ENCODE measurements at places on chromosomes 5 and 9.

- no peak for DNase-seq
Observed at GRCh38 chr5:150642991-150643710, 2.7 kb downstream of the SYNPO start.

- DNase-seq = no peak
Observed at GRCh38 chr9:99895510-99895909, 10.9 kb upstream of the STX17 start.

- no peak for DNase-seq
Observed at GRCh38 chr5:73093943-73094342, 26.4 kb upstream of the TMEM171 start.

DNA sequence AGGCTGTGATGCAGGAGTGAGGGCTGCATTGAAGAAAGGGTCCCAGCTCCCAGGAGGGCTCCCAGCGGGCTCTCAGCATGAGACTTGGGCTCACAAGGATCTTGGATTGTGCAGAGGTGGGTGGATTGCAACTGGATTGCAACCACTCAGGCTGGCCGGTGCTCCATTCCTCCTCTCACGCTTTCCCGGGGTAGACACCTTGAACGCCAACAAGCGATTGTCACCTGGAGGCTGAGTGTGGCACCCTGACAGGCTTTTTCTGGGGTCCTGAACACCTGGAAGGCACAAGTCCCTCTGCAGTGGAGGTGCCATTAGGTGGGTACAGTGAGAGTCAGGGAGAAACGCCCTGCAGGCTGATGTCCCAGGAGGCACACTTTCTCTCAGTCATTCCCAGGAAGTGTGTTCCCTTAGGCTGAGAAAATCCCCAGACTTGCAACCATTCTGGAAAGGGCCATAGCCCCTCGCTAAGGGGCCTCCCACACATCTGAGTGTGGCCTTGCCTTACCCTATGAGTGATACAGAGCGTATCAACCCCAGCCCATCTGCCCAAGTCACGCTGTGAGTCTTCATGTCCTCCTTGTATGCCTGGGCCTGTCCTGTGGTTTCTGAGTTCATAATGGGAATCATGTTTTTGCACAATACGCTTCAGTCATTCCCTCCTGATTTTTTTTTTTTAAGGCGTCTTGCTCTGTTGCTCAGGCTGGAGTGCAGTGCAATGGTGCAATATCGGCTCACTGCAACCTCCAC, 488.1 kb downstream of the IRX1 start:
- no peak for DNase-seq

DNA sequence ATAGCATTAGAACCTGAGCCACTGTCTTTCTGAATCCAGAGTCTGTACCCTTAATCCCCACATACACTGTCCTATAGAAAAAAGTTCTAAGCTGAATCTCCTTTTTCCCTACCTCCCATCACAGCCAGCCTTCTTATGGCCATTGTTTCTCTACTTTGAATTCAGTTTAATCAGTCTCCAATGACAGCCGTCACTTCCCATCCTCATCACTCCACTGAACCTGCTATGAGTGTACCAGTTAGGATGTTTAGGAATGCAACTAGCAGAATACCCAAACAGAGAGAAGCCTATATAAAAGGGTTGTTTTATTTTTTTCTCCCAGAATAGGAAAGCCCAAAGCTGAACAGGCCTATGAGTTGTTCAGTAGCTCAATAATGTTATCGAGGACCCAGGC, 220.4 kb upstream of the NREP start:
- DNase-seq = no peak

Data from NCI-H524 treated with DMSO at 0.1 percent for 48 hours (cell line).